ENCODE measurements at places on chromosomes 12 and 14. TPM values are rescaled to one million over a fixed set of nuclear protein-coding genes. Genes with fewer than 3 reads are reported as not detected.

DNA sequence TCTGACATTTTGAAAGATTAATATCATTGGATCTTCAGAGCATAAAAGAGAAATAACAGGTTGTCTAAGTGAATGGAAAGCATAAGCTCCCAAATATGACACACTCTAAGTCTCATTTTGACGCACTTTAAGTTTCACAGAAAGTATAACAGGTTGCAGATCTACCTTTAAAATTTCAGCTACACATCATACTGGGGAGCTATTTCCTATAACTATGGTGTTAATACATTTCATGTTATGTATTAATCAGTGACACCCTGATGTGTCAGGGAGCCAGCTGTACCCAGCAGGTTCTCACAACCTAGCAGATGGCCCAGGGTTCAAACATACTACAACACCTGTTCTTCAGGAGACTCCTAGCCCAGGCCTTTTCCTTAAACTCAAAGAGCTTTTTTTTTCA, 31.1 kb upstream of the TMX1 start:
- H3K4me1 ChIP-seq: no peaks in the 10 kb centered on the region
- no peak overlapping the region for H3K4me3 ChIP-seq
- H3K27me3 ChIP-seq: peaks cover 15% of the 10 kb centered on the region

DNA sequence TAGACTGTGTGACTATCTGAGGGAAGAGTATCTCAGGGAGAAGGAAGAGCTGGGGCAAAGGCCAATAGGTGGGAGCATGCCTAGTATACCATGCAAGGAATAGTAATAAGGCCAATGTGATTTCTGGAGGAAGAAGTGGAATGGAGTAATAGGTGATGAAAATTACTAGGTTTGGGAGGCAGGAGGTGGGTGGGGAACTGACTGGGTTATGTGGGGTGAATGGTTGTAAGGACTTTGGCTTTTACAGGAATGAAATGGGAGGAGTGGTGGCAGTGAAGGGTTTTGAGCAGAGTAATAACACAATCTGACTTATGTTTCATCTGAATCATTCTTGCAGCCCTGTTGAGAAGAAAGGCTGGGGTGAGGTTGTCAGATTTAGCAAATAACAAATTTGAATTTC, 30.9 kb downstream of the NUBPL start:
- H3K4me1 ChIP-seq: no peaks in the 10 kb centered on the region
- DNase-seq: no peak
- H3K4me3 ChIP-seq: no peak overlapping the region
- no peaks in the 10 kb centered on the region for H3K27me3 ChIP-seq
- H3K27ac ChIP-seq: no peak overlapping the region

GRCh38 chr12:81212996-81213696, 135.3 kb downstream of the ACSS3 start:
- no peak for DNase-seq
- no peaks in the 10 kb centered on the region for H3K27me3 ChIP-seq
- H3K27ac ChIP-seq: no peak overlapping the region
- no peak overlapping the region for H3K4me3 ChIP-seq
- no peaks in the 10 kb centered on the region for H3K4me1 ChIP-seq

GRCh38 chr12:68119250-68119649, 40.3 kb downstream of the IFNG start:
- no peaks in the 10 kb centered on the region for H3K27me3 ChIP-seq
- peaks cover 32% of the 10 kb centered on the region for H3K4me1 ChIP-seq
- no peak overlapping the region for H3K4me3 ChIP-seq
- peaks cover 5% of the 10 kb centered on the region for H3K36me3 ChIP-seq

DNA sequence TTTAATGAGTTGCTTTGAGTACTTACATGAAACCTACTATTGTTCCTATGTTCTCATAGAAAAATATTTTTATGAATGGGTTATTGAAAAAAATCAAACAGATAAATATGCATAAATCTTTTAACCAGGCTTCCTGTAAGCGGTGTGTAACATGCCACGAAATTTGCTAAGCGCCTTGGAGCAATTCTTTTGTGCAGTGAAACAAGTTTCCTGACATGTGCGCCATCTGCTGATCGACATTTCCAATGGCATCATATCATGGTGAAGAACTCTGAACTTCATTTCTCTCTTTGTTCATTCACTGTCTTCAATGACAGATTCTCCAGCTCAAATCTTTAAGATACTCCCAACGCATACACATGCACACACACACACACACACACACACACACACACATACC, 145.6 kb upstream of the NAV3 start:
- no peak overlapping the region for H3K4me3 ChIP-seq
- H3K4me1 ChIP-seq: no peaks in the 10 kb centered on the region
- H3K36me3 ChIP-seq: no peaks in the 10 kb centered on the region
- DNase-seq: peak; percentile 21
- H3K27me3 ChIP-seq: no peaks in the 10 kb centered on the region

DNA sequence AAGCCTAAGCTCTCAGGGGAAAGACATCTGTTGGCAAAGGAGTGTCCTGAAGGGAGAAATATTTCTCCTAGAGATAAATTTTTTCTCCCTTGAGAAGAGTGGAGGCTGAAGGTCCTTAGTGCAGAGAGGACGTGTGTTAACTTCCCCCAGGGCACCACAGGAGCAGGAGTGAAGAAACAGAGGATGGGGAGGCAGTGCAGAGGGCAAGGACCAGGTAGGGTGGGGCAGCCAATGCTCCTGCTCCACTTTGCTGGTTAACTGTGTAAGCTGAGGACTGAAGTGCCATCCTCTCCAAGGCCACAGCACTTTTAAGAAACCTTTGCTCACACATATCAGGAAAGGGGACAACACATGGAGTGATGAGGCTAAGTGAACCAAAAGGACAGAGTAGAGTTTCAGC, 4.0 kb downstream of the L3HYPDH start:
- H3K36me3 ChIP-seq: peaks cover 29% of the 10 kb centered on the region
- no peak for DNase-seq
- H3K4me1 ChIP-seq: peaks cover 54% of the 10 kb centered on the region
- H3K4me3 ChIP-seq: peak overlapping the region; percentile 85
- no peaks in the 10 kb centered on the region for H3K27me3 ChIP-seq
- H3K27ac ChIP-seq: peak overlapping the region; percentile 83

GRCh38 chr12:102954134-102954533, 3.3 kb upstream of the ASCL1 start:
- H3K27ac ChIP-seq: no peak overlapping the region
- DNase-seq: peak; percentile 33
- H3K4me1 ChIP-seq: peaks cover 43% of the 10 kb centered on the region
- no peak overlapping the region for H3K4me3 ChIP-seq
- H3K36me3 ChIP-seq: no peaks in the 10 kb centered on the region

Gene ZDHHC22
- not detected for total RNA-seq

Gene LHX5
- total RNA-seq: not detected

Gene PLEKHD1
- 0.13 TPM for total RNA-seq

Gene RHEBL1
- 9.9 TPM for total RNA-seq

Gene SGPP1
- 18.2 TPM for total RNA-seq

Gene INSM2
- not detected for total RNA-seq

Gene BCL11B
- total RNA-seq: 68.6 TPM
